ENCODE measurements at places on chromosomes 1 and 21.

DNA sequence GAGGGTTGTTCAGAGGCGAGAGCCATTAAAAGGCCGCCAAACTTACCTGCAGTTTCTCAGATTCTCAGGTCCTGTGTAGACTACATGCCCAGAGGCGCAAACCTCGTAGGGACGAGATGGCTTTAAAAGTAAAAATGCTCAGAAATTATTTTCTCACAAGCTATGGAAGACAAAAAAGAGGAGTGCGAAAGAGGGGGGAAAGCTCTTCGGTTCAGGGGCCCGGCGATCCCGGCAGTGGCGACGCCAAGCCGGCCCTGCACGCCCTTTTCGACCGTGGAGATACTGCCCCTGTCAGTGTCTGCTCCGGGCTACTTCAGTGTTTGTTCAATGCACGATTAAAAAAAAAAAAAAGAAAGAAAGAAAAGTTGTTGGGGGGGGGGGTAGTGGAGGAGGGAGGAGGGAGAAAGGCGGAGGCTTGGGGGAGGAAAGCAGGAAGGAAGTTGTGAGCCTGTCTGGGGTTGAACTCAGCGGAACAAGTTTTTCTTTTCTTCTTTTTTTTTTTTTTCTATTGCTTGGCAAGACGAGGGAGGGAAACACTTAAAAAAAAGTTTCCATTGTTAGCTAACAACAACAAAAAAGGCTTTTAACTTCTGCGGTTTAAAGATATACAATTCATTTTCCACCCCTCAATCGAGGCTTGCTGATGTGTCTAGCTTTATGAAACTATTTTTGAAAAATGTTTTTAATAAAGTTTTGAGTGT lies at the start of gene ITPKB:
ITPKB (minus strand) TSS at position 288 of the 701 bp plus-strand sequence. CDS start 1,824 bp downstream, outside the sequence.
- no peak for DNase-seq

GRCh38 chr1:236403905-236404696 lies 10.0 kb downstream of the EDARADD start:
- no peak for DNase-seq

DNA sequence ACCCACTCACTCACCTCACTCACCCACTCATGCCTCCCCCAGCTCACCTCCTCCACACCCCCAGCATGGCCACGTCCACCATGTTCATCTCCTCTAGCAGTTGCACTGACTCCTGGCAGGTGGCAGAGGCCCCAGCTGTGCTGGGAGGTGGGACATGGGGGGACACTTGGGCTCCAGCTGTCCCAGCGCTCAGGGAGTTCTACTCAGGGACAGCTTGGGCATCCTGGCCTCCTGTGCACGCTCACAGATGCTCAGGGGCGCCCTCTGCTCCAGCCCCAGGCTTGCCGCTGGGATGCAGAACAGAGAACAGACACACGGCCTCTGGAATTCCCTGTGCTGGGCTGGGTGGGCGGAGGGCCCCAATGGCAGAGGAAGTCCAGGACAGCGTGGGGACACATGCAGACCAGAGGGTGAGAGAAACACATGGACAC lies 5.2 kb downstream of the KRTAP10-8 start:
- no peak for DNase-seq

GRCh38 chr1:108811611-108812010 lies 45.3 kb downstream of the AKNAD1 start:
- no peak for DNase-seq

DNA sequence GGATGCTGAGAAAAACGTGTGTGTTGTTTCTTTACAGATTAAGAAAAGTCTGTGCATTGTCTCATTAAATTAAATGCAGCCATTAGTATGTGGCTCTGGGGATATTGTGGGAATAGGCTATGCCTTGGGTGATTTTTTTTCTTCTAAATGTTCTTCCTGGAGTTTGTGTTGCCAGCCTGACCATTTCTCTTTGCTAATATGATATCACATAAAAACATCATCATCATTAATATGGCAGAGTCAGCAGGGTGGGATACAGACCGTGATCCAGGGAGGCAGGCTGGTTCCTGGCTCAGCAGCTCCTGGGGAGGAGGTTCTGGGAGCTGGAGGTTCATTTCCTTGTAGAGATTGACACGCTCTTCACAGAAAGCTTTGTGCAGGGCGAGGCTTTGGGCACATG lies 60.7 kb upstream of the SELENON start:
- DNase-seq: no peak

- DNase-seq: no peak
These were observed 61.0 kb downstream of the DNTTIP2 start for GRCh38 chr1:93817819-93818569.

DNA sequence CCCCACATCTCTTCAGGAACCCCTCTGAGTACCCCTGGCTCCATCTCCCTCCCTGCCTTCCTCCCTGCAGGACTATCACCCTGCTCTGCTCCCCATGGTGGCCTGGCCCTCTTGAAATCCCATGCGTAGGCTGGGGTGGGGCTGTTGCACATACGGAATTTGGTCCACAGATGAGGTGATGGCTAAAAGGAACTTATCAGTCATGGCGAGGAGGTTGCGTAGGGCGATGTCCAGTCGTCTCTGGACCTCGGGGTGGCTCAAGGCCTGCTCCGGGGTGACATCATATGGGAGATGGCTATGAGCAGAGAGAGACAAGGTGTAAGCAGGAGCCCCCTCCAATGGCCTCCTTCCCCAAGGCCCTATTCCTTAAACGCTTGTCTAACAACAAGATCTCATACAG lies 35.3 kb downstream of the IQGAP3 start:
- DNase-seq: no peak

DNA sequence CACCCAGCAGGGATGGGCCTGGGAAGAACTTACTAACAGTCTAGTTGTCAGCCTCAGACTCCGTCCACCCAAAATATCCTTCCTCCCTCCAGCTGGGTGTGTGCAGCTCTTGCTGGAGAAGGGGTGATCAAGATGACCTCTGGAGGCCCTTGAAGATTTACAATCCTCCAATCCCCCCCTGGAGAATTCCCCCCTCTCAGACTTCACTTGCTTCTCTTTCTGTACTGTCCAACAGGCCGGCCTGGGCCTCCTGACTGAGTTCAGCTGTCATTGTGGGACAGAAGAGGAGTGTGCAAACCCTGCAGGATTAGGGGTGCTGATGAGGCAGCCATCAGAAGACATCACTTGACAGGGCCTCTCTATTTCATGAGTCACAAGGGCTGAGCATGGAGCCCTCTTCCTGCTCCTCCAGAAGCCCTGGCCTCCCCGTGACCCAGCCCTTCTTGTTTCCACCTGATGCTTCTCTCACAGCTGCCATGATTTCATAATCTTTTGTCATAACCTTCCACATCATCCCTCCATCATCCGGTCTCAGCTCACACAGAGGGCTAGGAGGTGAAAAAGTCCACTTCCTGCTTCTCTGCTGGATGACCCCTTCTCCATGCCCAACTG lies 17.5 kb upstream of the IGFN1 start:
- DNase-seq: no peak

DNA sequence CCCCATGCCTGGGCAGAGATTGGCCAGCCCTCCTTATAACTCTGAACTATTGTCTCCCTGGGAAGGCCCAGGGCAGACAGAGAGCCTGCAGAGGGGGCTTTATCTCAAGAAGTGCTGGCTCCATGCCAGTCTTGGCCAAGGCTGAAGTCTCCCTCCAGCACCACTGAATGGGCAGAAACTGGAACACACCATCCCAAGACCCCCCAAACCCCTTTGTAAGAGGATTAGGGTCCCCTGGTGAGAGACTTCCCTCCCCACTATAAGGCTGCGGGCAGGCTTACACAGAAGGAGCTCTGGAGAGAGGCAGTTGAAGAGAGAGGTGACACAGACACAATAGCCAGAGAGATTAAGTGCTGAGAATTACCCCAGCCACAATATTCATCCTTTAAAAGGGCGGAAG lies 97.2 kb downstream of the NAV1 start:
- DNase-seq: no peak

DNA sequence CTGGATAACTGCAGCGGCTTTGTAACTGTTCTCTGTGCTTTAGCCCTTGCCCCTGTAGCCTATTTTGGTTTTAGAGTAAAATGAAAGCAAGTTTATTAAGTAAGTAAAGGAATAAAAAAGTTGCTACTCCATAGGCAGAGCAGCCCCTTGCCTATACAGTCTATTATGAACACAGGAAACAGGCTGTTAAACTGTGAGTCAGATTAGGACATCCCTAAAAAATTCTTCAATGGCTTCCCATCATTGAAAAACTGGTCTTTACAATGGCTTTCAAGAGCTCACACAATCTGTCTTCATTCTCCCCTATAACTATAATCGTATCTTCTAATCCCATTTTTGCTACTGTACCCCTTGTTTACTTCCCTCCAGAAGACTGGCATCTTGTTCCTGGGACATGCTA lies 43.0 kb downstream of the ATG4C start:
- DNase-seq: no peak

DNA sequence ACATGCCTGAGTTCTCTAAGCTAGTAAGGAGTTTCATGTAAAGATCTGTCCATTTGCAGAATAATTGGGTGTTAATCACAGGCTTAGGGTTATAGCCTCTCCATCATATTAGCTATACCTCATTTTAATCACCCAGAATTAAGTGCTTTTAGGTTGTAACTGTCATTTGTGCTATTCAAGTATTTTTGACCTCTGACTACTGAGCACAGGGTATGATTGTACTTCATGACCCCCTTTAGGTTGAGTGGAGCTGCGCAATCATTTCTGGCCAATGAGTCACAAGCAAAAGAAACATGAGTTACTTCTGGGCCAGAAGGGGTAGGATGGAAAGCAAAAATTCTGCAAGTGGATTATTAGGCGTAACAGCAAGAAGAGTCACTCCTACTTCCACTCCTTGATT lies 8.4 kb upstream of the SNX7 start:
- DNase-seq: no peak

DNA sequence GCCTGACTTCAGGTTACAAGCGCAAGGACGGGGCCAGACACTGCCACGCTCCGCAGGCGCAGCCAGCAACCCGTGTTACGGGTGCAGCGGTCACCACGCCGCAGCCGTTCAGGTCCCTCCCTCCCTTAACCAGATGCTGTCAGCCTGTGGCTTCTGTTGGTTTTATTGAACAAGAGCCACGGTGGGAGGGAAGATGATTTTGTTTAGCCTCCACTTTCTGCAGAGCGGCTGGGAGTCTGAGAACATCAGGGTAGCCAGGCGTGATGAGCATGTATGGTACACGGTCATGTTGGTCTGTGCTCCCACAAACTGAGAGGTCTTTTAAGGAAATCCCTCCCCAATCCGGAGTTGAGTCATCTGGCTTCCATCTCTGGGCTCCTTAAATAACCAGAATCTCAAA lies 18.5 kb upstream of the ADARB1 start:
- DNase-seq: no peak

DNA sequence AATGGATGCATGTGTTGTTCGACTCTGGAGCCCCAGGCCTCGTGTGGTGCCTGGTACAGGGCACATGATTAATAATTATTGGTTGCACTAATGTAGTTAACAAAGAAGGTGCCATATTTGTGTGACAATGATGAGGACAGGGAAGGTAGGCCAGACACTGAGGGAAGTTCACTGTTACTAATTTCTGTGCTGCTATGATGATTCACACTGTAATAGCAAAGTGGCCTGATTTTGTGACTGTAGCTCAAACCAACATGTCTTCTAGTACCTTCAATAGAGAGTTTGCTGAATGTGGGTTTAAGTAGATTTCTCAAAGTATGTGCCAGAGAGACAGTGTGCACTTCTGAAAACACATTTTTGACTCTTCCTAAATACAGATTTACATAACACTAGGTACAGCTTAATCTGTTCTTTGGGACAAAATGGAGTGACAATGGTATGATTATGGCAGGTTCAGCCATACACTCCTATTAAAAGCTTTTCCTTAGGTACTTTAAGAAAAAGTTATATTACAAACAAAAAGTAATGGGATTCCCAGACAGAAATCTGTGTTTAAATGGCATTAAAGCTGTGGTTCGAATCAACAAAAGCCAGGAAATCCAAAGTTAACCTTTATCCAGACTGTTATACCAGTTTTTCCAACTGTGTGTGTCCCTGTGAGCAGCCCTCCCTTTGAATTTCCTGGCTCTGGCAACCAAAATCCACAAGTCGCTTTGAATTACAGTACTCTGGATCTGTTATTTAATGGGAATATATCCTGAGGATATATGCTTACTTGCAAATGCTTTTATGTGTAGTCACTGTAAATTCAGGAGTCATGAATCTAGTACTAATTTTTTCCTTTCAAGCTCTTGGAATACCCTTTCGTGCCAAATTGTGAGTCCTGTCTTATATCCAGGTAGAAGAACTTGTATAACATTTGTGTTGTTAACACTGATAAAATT lies 277.1 kb upstream of the SGIP1 start:
- no peak for DNase-seq

GRCh38 chr1:23581219-23581618 lies 21.9 kb upstream of the ID3 start:
- no peak for DNase-seq

DNA sequence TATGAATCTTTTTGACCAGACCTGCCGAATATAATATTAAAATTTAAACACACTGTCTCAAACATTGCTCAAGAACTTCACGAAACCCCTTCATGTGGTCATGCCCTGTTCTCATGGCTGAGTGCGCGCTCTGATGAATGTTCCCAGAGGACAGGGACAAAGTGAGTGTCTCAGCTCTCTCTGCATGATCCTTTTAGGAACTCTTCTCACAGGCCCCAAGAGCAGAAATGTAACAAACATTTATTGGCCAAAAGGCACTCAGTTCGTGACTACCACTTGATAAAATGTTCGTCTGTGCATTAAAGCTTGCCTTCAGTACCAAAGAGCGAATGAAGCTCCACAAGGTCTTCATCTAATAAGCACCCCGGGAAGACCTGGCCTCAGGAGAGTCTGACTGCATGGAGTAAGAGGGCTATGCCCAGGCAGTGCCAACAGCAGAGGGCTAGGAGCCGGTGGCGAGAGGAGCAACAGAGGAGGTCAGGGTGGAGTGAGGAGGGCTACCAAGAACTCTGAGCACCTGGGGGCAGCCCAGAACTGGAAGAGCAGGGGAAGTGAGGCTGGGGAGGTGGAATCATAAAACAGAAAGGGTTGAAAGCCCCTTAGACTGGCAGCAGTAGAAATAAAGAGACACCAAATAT lies 171.1 kb downstream of the RHOU start:
- DNase-seq: no peak

GRCh38 chr21:33197496-33197895 lies 32.2 kb upstream of the IFNAR2 start:
- no peak for DNase-seq

GRCh38 chr1:161115132-161115711 lies 2.6 kb downstream of the PFDN2 start:
- no peak for DNase-seq

Data from NCI-H1105 (cell line).